ENCODE measurements at places on chromosomes 12 and 14.

- no peak for DNase-seq
Observed at GRCh38 chr14:101717663-101718490, 43.6 kb upstream of the PPP2R5C start.

DNA sequence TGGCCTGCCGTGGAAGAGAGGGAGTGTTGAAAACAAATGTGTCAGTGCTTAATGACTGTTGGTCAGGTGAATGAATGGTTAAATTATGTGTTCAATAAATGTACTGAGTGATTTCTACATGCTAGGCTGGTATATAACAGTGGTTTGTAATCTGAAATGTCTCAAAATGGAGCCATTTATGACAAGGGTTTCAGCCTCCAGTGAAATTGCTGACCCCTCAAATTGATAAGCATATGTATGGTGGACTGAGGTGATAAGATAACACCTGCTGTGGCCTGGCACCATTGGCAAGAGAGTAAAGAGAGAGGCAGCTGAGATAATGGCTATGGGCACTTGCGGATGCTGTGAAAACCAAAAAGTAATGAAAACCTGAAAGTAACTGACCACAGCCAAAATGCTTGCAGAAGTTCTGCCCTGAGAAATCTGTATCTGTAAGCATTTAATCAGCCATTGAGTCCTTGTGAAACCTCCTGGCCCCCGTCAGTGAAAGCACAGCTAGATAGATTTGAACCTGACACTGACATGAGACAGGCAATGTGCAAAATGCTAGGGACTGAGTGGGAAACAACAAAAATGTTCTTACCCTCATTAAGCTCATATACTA lies 1.4 kb upstream of the BCAT1 start:
- DNase-seq: no peak

DNA sequence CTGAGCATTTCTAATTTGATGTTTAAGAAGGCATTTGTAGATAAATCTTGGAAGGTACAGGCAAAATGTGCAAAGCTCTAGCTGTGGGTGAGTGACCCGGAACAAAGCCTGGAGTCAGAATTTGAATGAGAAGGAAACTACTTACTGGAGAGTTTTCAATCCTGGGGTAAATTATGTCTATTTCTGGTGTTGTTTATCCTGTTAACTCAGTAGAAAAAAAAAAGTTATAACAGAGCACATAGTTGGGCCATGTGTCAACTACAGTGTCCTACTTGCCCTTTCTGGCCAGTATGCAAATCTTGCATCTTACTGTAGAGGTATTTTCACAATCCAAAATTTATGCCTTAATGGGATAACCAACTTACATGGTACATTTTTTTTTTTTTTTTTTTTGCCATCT lies 182.3 kb downstream of the SYNE2 start:
- no peak for DNase-seq

- no peak for DNase-seq
Observed at GRCh38 chr14:39107591-39107996, 4.6 kb upstream of the SEC23A start.

GRCh38 chr12:122871851-122872780 lies 23.8 kb downstream of the VPS37B start:
- DNase-seq: peak; percentile 82

DNA sequence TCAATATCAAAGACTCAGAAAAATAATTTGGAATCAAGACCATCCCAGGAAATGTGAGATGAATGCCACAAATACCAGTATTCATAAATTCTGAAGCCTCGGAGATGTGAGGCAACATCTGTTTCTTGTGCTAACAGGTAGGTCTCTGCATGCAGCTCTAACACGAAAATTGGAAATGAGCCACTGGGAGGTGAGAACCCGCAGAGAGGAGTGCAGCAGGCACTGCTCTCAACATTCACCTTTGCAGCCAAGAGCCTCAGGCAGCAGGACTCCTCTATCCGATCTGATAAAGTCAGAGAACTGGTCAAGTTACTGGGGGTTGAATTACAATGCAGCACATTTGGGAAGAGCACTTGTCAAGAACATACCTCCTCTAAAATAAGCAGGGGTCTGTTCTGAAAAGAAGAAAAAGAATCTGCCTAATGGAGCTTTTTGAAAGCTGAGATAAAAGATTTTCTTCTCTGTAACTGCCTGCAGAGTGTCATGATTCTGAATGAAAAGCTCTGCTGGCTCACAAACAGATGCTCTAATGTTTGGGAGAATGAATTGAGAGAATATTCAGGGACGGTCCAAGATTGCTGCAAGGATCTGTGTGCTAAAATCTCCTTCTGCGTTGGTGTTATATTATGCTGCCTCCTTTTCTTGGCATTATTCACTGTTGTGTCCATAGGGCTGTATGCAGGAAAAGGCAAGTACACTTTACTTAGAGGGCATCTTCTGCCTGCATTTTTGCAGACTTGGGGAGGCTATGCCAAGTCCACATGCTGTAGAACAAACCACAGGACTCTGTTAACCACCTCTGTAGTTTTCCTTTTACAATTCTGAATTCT lies 209.6 kb upstream of the KRR1 start:
- DNase-seq: peak; percentile 66

GRCh38 chr14:77544571-77544970 lies 46.0 kb upstream of the ISM2 start:
- DNase-seq: no peak

DNA sequence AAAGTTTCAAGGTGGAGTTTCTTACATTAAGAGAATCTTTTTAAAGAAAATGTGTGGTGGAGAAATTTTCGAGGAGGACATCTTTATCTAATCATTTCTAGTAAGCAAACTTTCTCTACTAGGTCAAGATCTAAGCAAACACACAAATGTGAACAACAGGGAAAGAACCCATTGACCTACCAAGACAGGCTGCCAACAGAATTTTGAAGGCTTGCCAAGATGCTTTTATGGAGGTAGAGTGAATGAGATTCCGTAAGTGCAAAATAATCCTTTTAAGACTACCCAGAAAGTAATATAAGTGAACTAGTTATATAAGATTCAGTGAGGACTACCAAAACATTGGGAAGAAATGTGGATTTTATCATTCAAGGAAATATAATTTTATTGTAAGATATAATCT lies 357.1 kb upstream of the PDE3A start:
- DNase-seq: peak; percentile 28

DNA sequence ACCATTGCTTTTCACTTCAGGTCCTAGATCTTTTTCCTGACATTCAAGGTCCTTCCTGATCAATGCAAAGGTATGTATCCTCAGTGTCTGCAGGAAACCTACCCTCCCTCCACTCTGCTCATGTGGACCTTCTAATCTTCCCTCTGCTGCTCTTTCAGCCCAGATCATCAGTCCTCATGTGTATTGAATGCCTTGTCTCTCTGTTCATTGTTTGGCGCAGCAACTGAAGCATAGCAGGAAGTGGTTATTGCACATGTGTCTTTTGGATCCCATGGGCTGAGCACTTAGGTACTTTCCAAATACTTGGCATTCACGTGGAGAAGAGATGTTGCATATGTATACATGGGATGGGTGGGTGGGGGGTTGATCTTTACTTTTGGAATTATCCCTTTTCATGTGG lies 4.3 kb upstream of the NIN start:
- no peak for DNase-seq

DNA sequence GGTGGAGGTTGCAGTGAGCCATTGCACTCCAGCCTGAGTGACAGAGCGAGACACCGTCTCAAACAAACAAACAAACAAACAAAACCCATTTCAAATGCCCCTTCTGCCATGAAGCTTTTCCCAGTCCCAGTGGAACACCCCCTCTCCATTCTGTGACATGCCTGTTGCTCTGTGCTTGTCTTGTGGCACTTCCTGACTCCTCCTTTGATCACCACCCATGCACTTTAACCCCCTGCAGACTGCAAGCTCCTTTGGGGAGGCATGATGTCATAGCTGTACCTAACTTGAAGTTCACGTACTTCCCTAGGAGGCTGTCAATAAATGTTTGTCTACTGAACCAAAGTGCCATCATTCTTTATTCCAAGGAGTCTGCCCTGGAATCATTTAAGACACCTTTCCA lies 64.7 kb downstream of the TMCC3 start:
- no peak for DNase-seq

GRCh38 chr12:119728444-119728745 lies 60.5 kb downstream of the PRKAB1 start:
- DNase-seq: no peak

DNA sequence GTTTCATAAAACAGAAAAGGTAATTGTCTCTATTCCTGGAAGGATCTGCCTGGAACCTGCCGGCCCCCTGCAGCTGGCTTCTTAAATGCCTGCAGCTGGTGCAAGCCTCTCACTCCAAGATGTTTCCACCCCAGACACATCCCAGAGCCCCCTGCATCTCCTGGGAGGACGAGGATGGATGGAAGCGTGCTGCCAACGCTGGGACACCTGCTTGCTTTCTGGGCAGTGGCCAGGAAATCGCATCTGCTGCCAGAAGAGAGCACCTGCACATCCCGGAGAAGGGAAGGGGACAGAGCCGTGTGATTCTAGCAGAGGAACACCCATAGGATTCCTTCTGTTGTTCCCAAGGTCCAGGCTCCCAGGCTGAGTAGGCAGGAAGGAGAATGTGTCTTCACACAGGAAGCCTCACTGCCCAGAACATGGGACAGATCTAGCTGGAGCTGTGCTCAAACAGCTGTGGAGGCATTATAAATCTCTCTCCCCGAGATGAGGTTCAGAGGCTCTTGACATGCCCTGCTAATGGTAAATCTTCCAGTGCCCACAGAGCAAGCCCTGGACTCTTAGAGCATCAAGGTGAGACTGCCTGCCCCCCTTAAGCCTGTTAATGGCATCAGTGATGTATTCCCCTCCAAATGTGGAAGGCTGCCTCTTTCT lies 138.8 kb upstream of the MAP1LC3B2 start:
- DNase-seq: no peak

DNA sequence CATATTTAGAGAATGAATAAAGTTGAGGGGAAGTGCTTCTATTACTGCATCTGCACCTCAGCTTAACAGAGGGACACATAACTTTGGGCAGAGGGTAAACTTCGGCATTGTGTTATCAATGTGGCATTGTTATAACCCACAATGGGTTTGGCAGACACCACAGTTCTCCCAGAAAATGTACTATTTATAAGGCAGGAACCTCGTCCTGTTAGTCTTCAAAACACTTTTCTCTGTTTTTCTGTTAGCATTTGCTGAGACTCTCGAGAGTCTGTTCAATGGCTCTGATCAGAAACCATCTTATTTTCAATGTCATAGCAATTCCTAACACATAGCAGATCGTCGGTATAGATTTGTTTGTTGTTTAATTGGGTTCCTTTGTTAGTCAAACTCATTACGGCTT lies 13.9 kb downstream of the PPP1R36 start:
- DNase-seq: no peak

- no peak for DNase-seq
Observed at GRCh38 chr14:35877276-35877675, 51.1 kb downstream of the BRMS1L start.

DNA sequence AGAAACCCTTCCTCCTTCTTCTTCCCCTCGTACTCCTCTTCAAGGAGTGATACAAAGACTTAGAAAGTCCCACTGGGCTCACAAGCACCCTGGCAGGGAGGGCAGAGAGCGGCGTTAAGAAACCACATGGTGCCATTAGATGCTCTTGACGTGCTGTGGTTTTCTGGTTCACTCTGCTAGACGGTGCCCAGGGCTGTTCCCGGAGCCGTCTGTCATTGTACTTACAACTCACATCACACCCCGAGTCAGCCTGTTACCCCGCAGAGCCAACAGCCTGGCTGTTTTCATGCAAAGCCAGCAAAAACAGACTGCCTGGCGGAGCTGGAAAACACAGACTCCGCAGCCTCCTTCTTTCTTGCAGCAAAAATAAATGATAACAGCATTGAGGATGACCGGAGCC lies 232.6 kb upstream of the TBX3 start:
- DNase-seq: no peak

DNA sequence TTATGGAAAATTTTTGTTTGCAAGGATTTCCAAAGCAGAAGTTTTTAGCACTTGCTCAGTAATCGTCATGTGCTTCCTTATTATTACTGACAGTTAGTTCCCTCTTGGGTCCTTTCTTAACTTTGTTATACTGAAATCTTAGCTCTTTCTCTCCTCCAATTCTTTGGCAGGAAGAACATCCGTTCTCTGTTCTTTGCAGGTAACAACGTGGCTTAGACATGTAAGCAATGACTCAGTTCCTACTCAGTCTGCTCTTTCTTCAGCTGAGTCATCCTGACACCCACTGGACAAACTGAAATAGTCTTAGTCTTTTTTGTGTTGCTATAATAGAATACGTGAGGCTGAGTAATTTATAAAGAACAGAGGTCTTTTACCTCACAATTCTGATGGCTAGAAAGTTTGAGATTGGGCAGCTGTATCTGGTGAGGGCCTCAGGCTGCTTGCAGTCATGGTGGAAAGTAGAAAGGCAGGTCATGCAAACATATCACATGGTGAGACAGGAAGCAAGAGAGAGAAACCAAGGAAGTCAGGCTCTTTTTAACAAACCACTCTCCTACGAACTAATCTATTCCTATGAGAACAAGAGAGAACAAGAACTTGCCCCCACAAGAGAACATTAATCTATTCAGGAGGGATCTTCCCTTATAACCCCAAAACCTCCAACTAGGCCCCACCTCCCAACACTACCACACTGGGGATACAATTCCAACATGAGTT lies 49.2 kb downstream of the TESPA1 start:
- no peak for DNase-seq

DNA sequence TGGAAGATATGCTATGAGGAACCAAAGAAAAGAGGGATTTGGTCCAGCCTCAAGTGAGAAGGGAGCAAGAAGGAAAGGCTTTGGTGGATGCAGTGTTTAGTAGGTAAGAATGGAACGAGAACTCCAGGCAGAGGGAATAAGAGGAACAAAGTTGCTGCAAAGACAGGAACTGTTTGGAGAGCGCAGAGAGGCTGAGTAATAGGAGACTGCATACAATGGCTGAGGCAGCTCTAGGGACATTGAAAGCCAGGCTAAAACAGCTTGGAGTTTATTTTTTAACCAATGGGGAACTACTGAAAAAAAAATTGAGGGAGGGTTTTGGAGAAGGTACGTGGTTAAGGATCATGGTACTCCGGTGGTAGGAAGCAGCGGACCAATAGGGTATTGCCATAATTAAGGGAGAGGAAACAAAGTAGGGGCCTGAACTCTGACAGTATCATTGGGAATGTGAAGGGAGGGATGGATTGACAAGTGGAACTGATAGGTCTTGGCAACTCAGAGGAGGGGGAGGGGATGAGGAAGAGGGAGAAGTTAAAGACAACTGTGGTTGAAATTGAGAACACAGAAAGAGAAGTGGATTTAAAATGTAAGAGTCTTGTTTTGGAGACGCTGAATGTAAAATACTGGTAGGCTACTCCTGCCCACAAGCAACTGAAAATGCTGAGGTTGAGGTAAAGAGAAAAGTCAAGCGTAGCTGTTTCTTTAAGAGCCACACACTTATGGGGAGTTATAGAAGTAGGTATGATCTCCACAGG lies 4.8 kb downstream of the ASCL4 start:
- no peak for DNase-seq

GRCh38 chr14:95291859-95292542 lies 27.7 kb downstream of the CLMN start:
- peak; percentile 85 for DNase-seq

Measured in body of pancreas (tissue), 4 donors.